ENCODE measurements at places on chromosomes 6 and 20. TPM values are rescaled to one million over a fixed set of nuclear protein-coding genes. Genes with fewer than 3 reads are reported as not detected.

Gene PNLDC1
- polyA plus RNA-seq = 0.39 TPM

Gene PSORS1C2
- not detected for polyA plus RNA-seq

Gene KIF25
- 0.99 TPM for polyA plus RNA-seq

Gene DACT2
- polyA plus RNA-seq = 1.6 TPM

Gene AVP
- polyA plus RNA-seq = not detected

- DNase-seq = no peak
These were observed 72.9 kb downstream of the TOX2 start for GRCh38 chr20:43987531-43987930.

DNA sequence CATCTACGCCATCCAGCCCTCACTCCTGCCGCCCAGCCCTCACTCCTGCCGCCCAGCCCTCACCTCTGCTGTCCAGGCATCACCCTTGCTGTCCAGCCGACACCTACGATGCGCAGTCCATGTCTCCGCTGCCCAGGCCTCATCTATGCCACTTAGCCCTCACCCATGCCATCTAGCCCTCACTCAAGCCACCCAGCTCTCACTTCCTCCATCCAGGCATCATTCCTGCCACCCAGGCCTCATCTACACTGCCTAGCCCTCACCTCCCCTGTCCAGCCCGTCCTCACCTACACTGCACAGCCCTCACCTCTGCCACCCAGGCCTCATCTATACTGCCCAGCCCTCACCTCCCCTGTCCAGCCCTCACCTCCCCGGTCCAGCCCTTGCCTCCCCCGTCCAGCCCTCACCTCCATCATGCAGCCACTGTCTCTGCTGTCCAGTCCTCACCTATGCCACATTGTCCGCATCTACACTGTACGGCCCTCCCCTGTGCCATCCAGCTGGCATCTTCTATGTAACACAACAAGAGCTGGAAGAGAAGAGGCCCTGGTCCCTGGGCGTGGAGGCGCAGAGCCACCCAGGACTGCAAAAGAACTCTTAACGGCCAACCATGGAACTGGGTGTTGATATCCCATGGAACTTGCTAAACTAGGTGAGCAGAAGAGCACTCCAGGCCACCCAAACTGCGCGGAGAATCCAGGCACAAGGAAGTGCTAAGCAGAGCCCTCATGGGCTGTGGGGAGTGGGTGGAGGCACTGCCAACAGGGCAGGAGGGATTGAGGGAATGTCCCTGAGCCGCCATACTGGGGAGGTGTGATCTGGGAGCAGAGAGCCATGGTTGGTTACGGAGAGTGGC lies 31.0 kb downstream of the RNASET2 start:
- no peak for DNase-seq

GRCh38 chr20:32610472-32611218 lies 25.5 kb upstream of the NOL4L start:
- DNase-seq = no peak

- no peak for DNase-seq
These were observed 146.6 kb upstream of the LAMP5 start for GRCh38 chr20:9367746-9368145.

DNA sequence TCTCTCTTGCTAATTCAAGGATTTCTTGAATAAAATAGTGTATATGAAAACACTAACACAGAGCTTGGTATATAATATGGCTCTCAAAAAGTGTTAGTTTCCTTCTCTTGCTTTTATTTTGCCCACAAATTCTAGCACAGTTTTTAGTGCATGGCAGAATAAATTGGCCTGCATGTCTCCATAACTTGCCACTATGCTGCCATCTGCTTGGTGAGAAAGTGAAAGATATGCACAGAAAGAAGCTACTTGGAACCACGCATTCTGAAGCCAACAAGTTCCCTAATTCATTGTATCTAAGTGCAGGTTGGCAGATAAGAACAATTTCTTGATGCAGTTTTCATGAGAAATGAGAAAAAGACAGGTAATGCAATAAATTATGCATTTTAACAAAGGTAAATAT lies 101.2 kb downstream of the EPHA7 start:
- no peak for DNase-seq

- no peak for DNase-seq
These were observed 3.7 kb upstream of the TMEM200A start for GRCh38 chr6:130362128-130362527.

DNA sequence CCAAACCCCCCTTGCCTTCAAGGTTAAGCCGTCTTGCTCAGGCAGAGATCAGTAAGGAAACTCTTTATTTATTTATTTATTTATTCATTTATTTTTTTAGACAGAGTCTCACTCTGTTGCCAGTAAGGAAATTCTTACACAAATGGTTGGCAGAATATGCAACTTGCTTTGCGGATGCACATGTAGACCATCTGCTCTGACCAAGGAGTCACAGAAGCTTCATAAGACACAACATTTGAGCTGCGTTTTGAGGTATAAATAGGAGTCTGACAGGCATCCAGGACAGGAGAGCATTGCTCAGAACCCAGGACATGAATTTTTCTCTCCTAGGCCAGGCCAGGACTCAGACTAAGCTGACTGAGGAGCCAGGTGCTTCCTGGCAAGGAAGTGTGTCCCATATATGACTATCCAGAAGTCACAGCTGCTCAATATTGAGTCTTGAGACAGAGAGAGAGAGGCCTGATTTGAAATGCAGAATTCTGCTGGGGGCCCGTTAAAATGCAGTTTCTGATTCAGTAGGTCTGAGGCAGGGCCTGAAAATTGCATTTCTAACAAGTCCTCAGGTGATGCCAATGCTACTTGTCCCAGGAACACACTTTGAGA lies 43.9 kb downstream of the HLA-A start:
- no peak for DNase-seq

GRCh38 chr6:155341130-155341828 lies 27.0 kb upstream of the TFB1M start:
- no peak for DNase-seq

GRCh38 chr6:149852180-149852579 lies 12.0 kb downstream of the LRP11 start:
- no peak for DNase-seq

GRCh38 chr6:105921781-105922180 lies 164.4 kb upstream of the PRDM1 start:
- no peak for DNase-seq
